ENCODE measurements at places on chromosomes 11 and 22. TPM values are rescaled to one million over a fixed set of nuclear protein-coding genes. Genes with fewer than 3 reads are reported as not detected.

LYVE1 gene
- total RNA-seq, result 0.31 TPM

DNA sequence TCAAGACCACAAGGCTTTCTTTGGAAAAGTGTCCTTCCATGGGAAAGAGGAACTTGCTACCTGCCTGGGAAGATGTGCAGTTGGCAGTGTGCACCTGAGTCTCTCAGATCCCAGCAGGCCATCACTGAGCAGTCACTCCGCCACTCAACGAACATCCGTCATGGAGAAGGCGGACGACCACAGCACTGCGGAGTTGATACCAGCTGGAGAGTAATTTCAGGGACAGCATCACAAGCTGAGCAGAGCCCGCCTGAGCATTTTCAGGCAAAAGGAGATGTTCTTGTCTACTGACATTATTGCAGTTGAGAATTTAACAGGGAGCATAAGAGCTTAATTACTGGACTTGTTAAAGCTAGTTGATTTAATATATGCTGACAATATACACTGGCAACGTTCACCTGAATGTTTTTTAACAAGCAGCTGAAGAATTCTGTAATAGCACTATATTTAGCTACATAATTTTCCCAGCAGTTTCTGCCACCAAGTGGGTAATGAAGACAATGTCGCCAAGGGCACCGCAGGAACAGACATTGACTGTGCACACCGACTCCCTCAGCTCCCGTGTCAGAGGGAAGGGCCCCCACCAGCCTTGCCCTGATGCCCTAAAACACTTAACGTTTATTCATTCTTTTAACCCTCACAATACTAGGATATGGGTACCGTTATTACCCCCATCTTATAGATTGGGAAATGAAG, 52.4 kb upstream of the ARFGAP3 start:
- no peak for ATAC-seq

DNA sequence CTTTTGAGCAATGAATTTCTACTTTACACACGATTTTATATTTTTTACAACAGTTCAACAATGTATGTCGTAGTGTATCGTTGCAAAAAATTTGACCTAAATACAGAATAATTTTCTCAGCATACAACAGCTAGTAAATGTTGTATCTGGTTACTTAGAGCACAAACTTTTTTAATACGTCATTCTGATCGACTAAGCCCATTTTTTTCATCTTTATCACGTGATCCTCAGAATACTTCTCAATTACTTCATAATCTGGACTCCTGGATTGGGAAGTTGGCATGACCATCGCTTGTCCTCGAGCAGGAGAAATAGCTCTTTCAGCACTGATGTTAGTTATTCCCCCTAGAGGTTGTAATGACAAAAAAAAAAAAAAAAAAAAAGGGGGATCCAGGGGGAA, 16.6 kb downstream of the OR51L1 start:
- no peak for ATAC-seq

GRCh38 chr11:95671768-95672167, 117.8 kb downstream of the FAM76B start:
- no peak for ATAC-seq

UPK3A gene
- not detected for total RNA-seq

DNA sequence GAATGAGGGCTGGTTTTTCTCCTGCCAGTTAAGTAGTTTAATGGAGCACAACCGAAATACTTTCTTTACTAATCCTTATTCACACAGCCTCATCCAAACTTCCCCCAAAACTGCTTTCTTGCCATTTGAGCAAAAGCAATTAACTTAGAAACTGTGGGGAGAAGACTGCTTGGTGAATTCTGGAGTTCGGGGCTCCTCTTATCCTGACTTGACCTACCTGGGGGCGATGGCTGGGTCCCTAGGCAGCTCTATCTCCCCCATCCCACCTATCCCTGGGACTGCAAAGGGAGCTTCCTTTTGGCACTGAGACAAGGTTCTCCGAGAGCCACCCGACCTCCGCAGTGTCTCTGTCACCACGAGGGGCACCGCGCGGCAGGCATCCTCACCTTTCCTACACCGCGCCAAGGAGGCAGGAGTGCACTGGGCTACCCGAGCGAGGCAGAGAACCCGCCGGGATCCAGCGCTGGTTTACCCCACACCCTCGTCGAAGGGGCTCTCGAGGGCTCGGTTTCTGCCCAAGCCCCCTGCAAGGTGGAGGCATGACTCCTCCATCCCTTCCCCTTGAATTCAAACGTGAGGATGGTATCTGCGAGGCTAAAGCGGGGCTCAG, 759 bp downstream of the DESI1 start:
- ATAC-seq, result peak; percentile 38

DNA sequence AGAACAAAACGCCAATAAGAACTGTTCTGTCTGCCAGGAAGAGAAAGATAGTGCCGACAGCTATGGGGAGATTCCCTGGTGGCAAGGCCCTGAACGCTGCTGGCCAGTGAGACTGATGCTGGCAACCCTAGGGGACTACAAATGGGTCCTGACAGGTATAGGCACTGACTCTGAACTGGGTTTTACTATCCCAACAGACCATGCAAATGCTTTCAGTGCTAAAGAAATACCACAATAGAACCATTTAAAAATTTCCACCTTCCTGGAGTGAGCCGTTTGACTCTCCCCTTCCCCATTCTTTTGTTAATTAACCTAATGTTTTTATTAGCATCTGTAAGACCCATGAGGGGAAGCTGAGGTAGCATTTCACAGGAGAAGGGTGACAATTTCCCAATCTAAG, 25.7 kb downstream of the USP28 start:
- no peak for ATAC-seq

PKDREJ gene
- 0.92 TPM for total RNA-seq

GRCh38 chr11:69582756-69583467, 58.0 kb upstream of the CCND1 start:
- no peak for ATAC-seq

DNA sequence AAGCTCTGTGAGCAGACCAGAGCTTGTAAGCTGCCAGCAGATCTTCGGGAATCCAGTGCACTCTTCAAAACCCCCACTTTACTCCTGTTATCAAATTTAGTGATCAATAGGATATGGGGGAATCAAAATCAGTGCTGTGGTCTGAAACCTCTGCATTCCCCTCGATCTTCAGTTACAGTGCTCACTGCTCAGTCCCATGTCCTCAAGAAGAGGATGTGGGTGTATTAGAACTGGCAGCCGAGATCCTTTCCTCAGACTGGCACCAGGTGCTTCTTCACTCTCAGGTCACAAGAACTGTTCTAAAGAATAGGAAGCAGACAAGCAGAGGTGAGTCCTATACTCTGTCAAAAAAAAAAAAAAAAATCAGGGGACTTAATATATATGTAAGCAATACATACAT, 15.3 kb upstream of the MAML2 start:
- ATAC-seq, result no peak

- no peak for ATAC-seq
These were observed 861.4 kb upstream of the RAG2 start for GRCh38 chr11:37459456-37459855.

DNA sequence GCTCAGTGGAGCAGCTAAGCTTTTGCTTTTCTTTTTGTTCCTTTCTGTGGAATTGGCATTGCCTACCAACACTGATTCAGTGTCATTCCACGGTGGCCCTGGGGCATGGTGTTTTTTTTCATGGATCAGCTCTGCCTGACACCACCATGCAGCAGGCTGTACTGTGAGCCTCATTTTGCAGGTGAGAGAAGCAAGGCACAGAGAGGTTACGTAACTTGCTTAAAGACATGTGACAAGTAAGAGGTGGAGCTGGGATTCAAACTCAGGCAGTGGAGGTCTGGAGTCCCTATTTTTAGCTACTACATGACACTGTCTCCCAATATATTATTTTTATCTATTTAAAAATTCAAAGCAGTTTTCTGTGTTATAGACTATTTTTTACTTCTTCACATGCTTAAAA, 44.4 kb downstream of the APOL3 start:
- ATAC-seq, result no peak

IL18 gene
- total RNA-seq, result 3.1 TPM

DNA sequence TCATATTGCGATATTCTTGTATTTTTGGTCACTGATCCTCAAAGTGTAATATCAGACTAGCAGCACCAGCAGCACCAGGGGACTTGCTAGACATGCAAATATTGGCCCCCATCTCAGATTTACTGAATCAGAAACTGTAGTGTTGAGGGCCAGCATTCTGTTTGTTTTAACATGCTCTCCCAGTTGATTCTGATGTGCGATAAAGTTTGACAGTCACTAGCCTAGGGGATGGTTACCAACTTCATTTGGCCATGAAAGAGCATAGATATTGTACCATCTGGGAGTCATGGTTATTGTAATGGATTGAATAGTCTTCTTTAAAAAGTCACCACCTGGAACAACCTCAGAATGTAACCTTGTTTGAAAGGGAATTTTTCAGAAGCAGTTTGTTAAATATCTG, 1090.4 kb upstream of the RAG2 start:
- ATAC-seq, result no peak

SLC22A8 gene
- total RNA-seq, result not detected

GRCh38 chr11:33907421-33907820, 15.5 kb upstream of the LMO2 start:
- ATAC-seq, result no peak

DNA sequence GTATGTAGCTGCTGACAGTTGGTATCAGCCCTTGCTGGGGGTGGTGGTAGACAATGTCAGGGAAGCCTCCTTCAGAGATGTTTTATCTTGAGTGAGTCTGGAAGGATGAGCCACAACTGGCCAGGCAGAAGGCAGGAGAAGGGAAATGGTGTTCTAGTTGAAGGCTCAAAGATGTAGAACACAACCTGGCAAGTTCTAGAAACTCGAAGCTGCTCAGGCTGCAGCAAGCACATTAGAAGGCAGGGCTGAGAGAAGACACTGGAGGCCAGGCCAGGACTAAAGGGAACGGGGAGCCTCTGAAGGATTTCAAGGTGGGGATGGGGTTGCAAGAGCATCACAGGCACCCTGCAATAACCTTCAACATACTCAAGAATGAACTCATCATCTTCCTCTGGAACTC, 40.4 kb downstream of the USP35 start:
- ATAC-seq, result no peak

GRCh38 chr11:118005224-118006152, 19.3 kb downstream of the IL10RA start:
- no peak for ATAC-seq

DNA sequence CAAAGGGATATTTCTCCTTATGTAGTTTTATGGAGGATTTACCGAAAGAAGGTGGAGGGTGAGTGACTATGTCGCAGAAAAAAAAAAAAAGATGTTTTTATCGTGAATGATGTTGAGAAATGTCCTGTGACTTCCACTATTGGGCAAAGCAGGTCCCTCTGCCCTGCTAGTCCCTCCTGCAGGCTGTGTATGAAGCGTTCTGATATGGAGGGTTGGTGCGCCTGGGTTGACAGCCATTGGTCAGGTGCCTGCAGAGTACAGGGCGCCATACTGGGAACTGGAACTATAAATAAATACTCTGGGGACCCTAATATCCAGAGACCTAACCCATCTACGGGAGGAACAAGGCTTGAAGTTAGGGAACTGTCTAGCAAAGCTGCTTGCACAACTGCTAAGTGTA, 1.5 kb downstream of the IL17RA start:
- no peak for ATAC-seq

C11orf97 gene
- total RNA-seq, result 1.5 TPM

TSKU gene
- total RNA-seq, result 81.0 TPM

Measured in motor neuron (in vitro differentiated cells).